ENCODE measurements at places on chromosomes 6 and 20.
A peak's percentile ranks its signal among the peaks of the same experiment; 100 is the strongest.

DNA sequence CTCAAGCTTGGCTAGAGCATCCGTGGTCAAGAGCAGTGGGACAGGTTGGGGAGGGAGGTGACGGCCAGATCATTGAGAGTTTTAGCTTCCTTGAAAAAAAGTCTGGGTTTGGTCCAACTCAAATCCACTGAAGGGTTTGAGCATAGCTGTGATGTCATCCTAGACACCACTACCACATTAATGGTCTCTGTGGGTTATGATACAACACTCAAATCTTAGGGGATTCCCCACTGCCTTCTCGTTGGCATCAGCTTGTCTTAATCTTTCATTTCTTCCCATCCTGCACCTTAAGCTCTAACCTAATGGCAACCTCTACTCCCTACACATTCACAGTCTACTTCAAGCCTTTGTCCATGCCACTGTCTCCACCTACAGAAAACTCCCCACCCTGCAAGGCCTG is 77.3 kb downstream of the BMP6 start:
- H3K27ac ChIP-seq, result no peak overlapping the region
- peaks cover 6% of the 10 kb centered on the region for H3K27me3 ChIP-seq
- H3K36me3 ChIP-seq, result no peaks in the 10 kb centered on the region
- H3K4me3 ChIP-seq, result no peak overlapping the region
- no peaks in the 10 kb centered on the region for H3K4me1 ChIP-seq
- DNase-seq, result no peak

DNA sequence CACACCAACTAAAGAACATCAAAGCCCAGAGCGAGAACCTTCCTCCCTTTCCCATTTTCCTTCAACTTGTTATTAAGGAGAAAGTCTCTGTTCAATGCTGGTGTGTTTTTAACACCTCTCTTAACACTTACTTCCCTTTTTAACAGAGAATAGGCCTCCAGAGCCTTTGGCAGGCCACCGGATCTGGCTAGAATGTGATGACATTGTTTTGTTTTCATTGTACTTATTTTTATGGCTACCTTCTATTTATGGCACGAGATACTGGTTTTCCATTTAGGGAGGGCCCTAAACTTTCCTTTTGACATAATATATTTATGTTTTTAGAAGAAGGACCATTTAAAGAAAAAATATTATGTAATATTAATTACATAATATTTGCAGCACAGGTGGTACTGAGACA is 21.6 kb downstream of the TCF15 start:
- peaks cover 38% of the 10 kb centered on the region for H3K27me3 ChIP-seq
- no peaks in the 10 kb centered on the region for H3K4me1 ChIP-seq
- DNase-seq, result no peak
- H3K36me3 ChIP-seq, result no peaks in the 10 kb centered on the region
- H3K27ac ChIP-seq, result no peak overlapping the region
- H3K4me3 ChIP-seq, result no peak overlapping the region

- no peak overlapping the region for H3K27ac ChIP-seq
- no peak for DNase-seq
- H3K27me3 ChIP-seq, result no peaks in the 10 kb centered on the region
- H3K4me1 ChIP-seq, result no peaks in the 10 kb centered on the region
- H3K4me3 ChIP-seq, result no peak overlapping the region
Measured at GRCh38 chr6:140921366-140922226, 1211.1 kb upstream of the GJE1 start.

GRCh38 chr20:62276439-62276838 is 26.4 kb upstream of the ADRM1 start:
- no peak for DNase-seq
- H3K36me3 ChIP-seq, result peaks cover 14% of the 10 kb centered on the region
- no peaks in the 10 kb centered on the region for H3K4me1 ChIP-seq
- no peak overlapping the region for H3K4me3 ChIP-seq

- peaks cover 7% of the 10 kb centered on the region for H3K36me3 ChIP-seq
- H3K27ac ChIP-seq, result no peak overlapping the region
- no peaks in the 10 kb centered on the region for H3K27me3 ChIP-seq
- H3K4me1 ChIP-seq, result peaks cover 28% of the 10 kb centered on the region
Measured at GRCh38 chr6:157069585-157069984, 253.7 kb downstream of the TMEM242 start.

DNA sequence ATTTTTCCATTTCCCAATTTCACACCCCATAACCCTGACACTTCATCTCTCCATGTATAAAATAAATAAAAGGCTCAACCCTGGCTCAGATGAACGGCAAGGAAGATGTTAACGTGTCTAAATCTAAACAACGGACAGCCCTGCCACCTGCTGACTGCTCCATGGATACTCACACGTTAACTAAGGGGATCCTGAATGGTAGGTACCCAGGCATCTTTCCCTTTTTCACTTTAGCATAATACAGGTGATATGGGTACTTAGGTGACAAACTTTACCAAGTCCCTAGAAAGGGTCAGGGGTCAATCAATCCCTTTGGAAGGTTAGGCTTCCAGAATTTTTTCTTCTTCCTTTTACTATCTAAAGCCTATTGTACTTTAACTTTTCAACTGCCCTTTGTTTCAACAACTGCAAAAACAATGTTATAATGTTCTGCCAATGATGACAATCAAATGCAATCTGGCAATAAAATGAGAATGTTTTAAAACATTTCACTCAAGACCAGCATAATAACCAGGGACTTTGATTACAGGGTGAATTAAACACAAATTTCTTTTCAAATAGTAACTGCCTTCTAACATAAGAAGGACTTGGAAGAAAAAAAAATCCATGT is 52.4 kb upstream of the IPCEF1 start:
- no peaks in the 10 kb centered on the region for H3K4me1 ChIP-seq
- H3K27ac ChIP-seq, result no peak overlapping the region
- no peak overlapping the region for H3K4me3 ChIP-seq
- no peaks in the 10 kb centered on the region for H3K36me3 ChIP-seq
- no peak for DNase-seq

DNA sequence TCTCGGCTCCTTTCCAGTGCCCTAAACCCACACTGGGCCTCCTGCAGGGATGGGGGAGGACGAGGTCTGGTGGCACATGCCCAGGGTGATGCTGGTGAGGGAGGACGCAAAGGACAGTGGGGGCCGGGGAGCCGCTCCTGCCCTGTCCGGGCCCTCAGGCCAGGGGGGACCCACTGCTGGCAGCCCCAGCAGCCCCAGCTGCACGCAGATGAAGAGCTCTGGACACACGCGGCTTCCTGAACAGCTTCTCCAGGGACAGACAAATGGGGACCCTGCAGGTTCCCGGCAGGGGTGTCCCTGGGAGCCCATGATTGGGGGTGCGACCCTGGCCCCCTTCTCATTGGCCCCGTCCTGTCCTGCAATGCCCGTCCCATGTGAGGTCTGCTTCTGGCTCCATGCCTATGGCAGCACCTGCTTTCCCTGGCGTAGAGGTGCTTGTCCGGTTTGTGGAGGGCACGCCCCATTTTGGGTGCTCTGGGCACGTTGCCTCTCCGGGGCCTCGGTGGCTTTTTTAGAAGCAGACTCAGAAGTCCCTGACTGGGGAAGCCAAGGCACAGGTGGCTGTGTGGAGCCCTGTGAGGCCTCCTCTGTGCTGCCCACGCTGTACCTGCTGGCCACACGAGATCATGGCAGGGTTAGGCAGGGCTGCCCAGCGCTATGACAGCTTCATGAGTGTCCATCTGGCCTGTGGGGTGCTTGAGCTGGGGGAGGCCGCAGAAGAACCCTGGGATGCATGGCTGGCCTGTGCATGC is 15.4 kb upstream of the TNFRSF6B start:
- no peak for DNase-seq
- no peaks in the 10 kb centered on the region for H3K4me1 ChIP-seq
- H3K27ac ChIP-seq, result peak overlapping the region; percentile 72
- no peak overlapping the region for H3K4me3 ChIP-seq
- H3K27me3 ChIP-seq, result no peaks in the 10 kb centered on the region

DNA sequence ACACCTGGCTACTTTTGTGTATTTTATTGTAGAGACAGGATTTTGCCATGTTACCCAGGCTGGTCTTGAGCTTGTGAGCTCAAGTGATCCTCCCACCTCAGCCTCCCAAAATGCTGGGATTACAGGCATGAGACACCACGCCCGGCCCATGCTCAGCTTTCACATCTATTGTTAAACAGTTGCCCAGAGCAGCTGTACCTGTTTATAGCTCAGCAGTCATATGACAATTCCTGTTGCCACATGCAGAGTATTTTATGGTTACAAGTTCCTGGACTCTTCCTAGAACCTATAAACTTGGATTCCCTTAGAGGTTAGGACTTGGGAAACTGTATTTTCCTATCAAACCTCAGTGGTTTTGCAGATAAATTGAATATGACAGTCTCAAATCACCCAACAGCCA is 188.3 kb upstream of the KCNG1 start:
- H3K4me3 ChIP-seq, result no peak overlapping the region
- no peaks in the 10 kb centered on the region for H3K36me3 ChIP-seq
- H3K27ac ChIP-seq, result no peak overlapping the region
- H3K27me3 ChIP-seq, result peaks cover 23% of the 10 kb centered on the region

DNA sequence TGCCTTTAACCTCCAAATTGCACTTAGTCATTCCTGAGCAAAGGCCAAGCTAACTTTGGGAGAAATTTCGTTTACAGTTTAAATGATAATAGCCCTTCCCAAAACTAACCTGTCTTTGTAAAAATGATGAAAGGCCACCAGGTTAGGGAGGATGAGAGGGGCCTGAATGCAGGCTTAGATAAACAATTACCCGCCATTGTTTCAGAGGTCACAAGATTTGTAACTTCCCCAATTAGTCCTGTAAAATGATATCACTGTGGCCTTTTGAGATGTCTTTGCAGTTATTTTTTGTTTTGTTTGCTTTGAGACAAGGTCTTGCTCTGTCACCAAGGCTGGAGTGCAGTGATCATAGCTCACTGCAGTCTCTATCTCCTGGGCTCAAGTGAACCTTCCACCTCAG is 26.3 kb downstream of the GNL1 start:
- H3K27me3 ChIP-seq, result no peaks in the 10 kb centered on the region
- H3K4me1 ChIP-seq, result peaks cover 63% of the 10 kb centered on the region
- H3K27ac ChIP-seq, result peak overlapping the region; percentile 75
- H3K4me3 ChIP-seq, result no peak overlapping the region

DNA sequence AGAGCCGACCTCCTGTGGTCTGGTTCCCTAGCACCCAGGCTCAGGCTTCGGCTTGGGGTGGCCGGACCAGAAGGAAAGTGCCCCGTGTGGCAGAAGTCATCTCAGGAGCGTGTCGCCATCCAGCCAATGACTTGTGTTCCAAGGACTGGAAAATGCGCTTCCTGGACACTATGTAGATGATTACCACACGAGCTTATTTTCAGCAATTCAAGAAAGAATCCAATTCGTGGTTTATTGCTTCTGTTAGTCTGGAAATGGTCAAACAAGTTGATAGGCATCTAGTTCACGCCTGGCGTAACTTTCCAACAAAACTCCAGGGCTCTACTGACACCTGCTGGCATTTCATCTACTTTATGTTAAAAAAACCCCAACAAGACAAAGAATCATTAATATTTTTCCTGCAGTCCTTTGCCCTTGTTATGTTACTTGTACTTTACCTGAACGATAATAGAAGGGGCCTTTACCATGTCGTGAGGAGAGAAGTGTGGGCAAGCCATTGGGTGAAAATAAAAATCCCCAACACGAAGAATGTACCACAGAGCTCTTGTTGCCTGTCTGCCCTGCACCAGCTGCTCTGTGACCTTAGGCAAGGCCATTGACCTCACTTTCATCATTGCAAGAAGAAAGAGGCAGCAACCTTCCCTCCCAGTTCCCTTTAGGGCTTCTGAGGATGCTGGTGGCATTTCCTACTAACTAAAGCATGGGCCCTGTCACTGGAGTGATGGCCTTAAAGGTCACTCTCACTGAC is 154.7 kb upstream of the LAMP5 start:
- no peak for DNase-seq
- H3K36me3 ChIP-seq, result no peaks in the 10 kb centered on the region
- H3K4me1 ChIP-seq, result no peaks in the 10 kb centered on the region
- no peak overlapping the region for H3K27ac ChIP-seq
- no peak overlapping the region for H3K4me3 ChIP-seq
- H3K27me3 ChIP-seq, result no peaks in the 10 kb centered on the region

GRCh38 chr6:158461954-158462353 is 97.9 kb upstream of the TMEM181 start:
- H3K27ac ChIP-seq, result no peak overlapping the region
- H3K4me3 ChIP-seq, result no peak overlapping the region
- no peaks in the 10 kb centered on the region for H3K27me3 ChIP-seq
- peaks cover 5% of the 10 kb centered on the region for H3K4me1 ChIP-seq
- peaks cover 15% of the 10 kb centered on the region for H3K36me3 ChIP-seq

GRCh38 chr6:52724042-52724405 is 39.3 kb downstream of the GSTA2 start:
- no peaks in the 10 kb centered on the region for H3K27me3 ChIP-seq
- no peak overlapping the region for H3K4me3 ChIP-seq
- no peaks in the 10 kb centered on the region for H3K4me1 ChIP-seq
- DNase-seq, result no peak
- H3K36me3 ChIP-seq, result no peaks in the 10 kb centered on the region
- no peak overlapping the region for H3K27ac ChIP-seq

GRCh38 chr6:160010067-160010466 is 41.2 kb downstream of the IGF2R start:
- no peak overlapping the region for H3K27ac ChIP-seq
- peaks cover 58% of the 10 kb centered on the region for H3K36me3 ChIP-seq
- peaks cover 43% of the 10 kb centered on the region for H3K4me1 ChIP-seq
- no peak overlapping the region for H3K4me3 ChIP-seq
- DNase-seq, result no peak

GRCh38 chr6:129136751-129137150 is 253.8 kb downstream of the LAMA2 start:
- DNase-seq, result no peak
- no peak overlapping the region for H3K27ac ChIP-seq
- no peaks in the 10 kb centered on the region for H3K4me1 ChIP-seq
- no peaks in the 10 kb centered on the region for H3K27me3 ChIP-seq
- no peak overlapping the region for H3K4me3 ChIP-seq
- no peaks in the 10 kb centered on the region for H3K36me3 ChIP-seq

DNA sequence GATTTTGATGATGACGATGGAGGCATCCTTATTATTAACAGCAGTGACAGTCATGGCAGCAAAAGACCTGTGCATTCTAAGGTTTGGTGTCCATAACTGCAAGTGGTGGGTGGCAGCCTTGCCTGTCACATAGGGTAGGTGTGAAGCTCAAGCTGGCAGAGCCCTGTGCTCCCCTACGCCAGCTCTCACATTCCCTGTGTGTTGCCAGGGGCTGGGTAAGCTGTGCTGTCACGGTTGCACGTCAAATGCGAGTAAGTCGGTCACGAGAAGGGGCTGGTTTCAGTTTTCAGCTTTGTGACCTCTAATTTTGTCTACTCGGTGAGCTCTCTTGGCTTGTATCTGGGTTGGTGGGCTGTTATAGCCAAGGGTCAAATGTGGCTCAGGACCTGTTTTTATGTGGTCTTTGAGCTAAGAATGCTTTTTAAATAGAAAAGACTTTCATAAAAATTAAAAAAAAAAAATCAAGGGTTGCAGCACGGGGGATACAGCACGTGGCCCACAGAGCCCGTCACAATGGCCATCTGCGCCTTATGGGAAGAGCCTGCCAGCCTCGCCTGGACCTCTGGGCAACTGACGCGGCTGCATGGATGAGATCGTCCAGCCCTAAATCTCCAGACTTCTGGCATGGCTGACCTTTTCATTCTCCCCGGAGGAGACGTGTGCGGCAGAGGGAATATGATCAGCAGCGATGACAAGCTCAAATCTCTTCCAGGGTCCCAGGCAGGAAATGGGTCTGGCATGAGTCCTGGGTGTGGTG is 148.5 kb downstream of the PHACTR3 start:
- no peaks in the 10 kb centered on the region for H3K4me1 ChIP-seq
- no peak for DNase-seq
- no peak overlapping the region for H3K27ac ChIP-seq
- H3K4me3 ChIP-seq, result no peak overlapping the region
- H3K27me3 ChIP-seq, result peaks cover 15% of the 10 kb centered on the region
